ENCODE measurements at places on chromosomes 6 and 20.
A peak's percentile ranks its signal among the peaks of the same experiment; 100 is the strongest.

DNA sequence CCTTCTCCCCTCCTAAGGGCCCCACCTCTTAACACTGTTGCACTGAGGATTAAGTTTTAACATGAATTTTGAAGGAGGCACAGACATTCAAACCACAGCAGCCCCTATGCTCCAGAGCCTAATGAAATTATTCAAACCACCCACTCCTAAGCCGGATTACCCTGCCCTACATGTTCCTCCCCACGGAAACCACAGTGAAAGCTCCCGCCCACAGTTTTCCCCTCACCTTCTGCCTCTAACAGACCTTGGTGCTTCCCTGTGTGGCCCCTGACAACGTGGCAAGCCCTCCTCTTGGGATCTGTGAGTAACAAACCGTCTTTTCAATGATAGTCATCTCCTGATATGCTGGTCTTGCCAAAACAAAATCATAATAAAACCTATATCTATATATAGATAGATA is 74.8 kb downstream of the RIN2 start:
- no peak for DNase-seq

DNA sequence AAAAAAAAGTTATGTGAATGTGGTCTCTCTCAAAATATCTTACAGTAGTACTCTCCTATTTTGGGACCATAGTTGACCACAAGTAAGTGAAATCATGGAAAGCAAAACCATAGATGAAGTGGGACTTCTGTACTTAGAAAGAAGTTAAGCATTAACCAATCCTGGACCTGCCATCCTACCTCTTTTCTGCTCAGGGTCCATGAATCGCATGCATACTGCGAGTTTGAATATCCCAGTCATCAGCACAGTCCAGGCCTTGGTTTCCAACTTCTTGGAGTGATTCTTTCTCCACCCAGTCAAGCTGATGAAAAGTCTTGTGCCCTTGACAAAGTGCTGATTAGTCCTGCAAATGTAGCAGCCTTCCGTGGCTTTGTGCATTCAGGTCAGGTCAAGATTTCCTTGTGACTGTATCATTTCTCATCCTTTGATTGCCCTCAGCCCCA is 46.0 kb downstream of the RNF217 start:
- DNase-seq, result no peak

- DNase-seq, result no peak
These were observed 243.8 kb downstream of the LRFN2 start for GRCh38 chr6:40343318-40343876.

- no peak for DNase-seq
These were observed 40.2 kb downstream of the MRPL14 start for GRCh38 chr6:44086931-44087574.

DNA sequence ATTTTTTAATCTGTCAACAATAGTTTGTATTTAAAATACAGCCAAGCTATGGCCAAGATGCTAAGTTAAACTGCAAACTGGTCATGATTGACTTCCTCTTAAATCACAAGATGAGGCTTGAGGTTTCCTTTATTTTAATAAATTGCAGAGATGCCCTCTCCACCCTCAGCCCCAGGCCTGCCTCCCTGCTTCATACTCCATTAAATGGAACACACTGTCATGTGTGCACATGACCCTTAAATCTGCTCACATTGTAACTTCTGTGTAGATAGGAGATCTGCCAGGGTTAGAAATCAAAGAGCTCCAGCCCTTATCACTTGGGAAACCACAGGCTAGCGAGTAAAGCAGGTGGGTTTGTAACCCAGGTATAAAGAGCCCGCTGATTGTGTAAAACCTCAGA is 20.8 kb downstream of the DUSP22 start:
- DNase-seq, result no peak

DNA sequence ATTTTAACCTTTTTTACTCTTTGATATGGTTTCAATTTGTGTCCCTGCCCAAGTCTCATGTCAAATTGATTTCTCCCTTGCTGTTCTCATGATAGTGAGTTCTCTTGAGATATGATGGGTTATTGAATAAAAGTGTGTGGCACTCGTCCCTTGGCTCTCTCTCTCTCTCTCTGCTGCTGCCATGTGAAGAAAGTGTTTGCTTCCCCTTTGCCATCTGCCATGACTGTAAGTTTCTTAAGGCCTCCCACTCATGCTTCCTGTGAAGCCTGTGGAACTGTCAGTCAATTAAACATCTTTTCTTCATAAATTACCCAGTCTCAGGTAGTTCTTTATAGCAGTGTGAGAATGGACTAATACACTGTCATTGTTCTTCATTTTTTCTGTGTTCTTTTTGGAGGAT is 48.5 kb downstream of the LIN28B start:
- DNase-seq, result peak; percentile 31

GRCh38 chr20:55135923-55136322 is 660.5 kb downstream of the DOK5 start:
- no peak for DNase-seq

- DNase-seq, result no peak
These were observed 38.5 kb downstream of the TRAM2 start for GRCh38 chr6:52538252-52538900.

DNA sequence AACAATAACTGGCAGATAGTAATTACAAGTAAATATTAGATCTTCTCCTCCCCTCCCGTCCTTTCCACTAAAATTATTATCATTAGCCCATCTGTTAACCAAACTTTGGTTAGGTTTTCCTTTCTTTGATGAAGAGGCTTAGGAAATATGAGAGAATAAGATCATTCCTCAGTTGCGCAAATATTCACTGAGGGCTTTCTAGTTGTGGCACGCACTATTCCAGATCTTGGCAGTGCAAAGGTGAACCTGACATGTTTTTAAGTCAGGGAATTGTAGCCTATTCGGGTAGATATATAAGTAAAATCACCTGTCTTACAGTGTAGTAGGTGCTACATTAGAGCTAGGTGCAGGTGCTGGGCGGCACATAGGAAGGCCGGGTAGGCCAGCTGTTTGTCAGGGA is 31.1 kb downstream of the RNF217 start:
- no peak for DNase-seq

GRCh38 chr6:155011809-155012291 is 16.7 kb downstream of the TIAM2 start:
- DNase-seq, result no peak

- no peak for DNase-seq
These were observed at the start of gene BPI for GRCh38 chr20:38303908-38304379. Gene BPI (plus strand): TSS chr20:38304156. CDS start chr20:38304224, 68 bp downstream.

GRCh38 chr20:25230166-25230831 is 17.6 kb upstream of the PYGB start:
- DNase-seq, result no peak

DNA sequence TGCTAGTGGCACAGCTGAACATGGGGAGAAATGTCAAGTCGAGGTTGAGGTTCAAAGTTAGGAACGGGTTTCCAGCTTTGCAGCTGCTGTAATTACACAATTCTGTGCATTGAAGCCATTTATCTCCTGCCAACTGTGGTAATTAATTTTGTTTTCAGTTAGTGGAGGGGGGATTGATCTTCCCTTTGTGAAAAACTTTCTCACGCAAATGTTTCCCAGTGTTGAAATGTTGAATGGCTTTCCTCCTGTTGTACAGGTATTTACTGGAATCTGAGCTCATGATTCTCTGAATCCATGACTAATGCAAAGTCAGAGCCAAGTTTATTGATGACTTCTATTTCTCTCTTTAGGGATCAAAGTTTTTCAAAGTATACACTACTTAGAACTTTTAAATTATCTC is 198.4 kb upstream of the SLC35B3 start:
- DNase-seq, result no peak

DNA sequence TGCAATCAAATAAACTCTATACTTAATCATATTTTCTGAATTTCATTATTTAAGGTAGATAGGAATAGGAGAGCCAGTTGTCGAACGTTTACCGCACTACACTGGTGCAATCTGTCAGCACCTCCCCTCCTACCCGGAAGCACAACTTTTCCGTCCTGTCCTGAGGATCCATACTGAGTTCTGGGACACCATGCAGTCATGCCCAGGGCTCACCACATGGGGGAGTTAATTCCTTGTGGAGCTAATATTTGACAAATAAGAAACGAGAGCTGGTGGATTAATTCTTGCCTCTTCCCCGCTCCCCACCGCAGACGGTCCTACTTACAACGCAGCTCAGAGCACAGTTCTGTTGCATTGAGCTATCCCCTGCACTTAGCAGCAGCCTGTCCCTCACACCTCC is 107.7 kb upstream of the RALGAPA2 start:
- DNase-seq, result no peak

- no peak for DNase-seq
These were observed 121.0 kb upstream of the GGTLC1 start for GRCh38 chr20:24109537-24109936.

DNA sequence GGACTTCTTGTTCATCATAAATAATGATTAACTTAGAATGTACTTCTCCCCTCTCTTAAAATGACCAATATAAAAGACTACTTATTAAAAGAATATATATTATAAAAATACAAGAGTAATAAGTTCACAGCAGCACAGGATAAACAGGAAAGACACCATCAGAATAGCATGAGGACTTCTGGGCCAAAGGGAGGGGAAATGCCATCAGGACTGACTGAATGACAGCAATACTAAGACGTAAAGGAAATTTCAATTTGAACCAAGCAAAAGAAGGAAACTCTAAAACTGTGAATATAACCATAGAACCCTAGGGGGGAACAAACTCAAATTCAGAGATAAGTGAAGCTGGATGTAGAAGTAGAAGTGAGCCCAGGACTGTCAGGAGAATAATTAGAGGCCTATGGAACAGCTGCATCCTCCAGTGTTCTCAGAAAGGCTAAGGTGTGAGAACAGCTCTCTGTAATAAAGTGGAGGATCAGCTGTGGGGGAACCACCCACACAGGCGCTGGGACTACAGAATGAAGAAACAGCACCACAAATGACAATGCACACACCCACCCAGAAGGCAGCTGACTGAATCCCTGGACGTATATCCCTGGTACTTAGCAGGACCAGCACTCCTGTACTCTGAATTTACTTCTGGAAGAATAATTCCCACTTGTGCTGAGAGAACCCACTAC is 37.8 kb downstream of the ZHX3 start:
- peak; percentile 12 for DNase-seq

- no peak for DNase-seq
These were observed 237.2 kb downstream of the CDKAL1 start for GRCh38 chr6:20771409-20771808.

- peak; percentile 2 for DNase-seq
These were observed 28.7 kb downstream of the CFAP206 start for GRCh38 chr6:87436435-87436834.

- no peak for DNase-seq
These were observed 59.4 kb downstream of the PYGB start for GRCh38 chr20:25306991-25307903.

DNA sequence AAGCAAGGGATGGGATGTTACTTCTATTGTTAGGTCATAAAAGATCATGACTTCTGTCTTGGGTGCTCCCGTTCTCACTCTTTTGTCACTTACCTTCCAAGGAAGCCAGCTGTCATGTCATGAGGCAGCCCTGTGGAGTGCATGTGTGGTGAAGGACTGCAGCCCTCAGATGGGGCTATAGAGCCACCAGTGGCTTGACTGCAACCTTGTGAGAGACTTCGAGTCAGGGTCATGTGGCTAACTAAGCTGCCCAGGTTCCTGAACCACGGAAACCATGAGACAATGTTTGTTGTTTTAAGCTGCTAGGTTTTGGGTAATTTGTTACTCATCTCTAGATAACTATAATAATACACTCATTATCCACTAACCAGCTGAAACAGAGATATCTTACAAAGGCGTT is 477.1 kb downstream of the BTBD3 start:
- DNase-seq, result no peak

DNA sequence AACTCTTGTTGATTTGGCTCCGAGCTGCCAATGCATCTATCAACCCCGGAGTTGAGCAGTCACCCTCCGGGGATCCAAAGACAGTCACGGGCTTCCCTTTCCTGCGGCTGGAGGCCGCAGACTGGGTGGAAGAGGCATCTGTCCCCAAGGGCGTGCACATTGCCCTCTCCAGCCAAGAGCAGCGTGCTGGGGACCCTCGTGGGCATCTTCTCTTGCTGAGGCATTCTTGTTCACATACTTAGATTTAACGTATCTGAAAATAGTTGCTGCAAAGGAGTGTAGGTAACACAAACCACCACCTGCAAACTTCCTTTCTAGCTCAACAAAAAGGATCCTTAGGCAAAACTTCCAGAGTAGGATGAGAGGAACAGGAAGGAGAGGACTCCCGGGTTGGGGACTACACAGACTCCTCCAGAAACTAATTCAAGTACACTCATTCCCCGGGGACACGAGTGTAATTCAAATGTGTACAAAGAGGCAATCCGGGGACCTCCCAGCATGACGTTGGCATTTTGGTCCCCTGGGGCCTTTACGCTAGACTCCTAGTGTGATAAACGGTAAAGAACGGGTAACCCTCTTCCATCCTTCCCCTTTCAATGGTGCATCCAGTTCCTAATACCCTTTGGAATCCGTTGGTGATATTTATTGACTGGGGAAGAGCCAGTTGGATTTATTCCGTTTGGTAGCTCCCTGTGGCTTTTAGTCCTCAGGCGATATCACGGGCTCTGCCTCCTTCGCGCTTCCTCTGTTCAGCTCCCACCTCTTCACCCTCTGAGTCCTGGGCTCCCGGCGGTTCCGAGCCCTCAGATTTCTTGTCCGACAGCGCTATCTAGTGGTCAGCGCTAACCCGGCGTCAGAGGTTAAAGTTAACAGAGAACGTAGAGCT is 2.7 kb upstream of the COL12A1 start:
- peak; percentile 76 for DNase-seq

- DNase-seq, result no peak
These were observed 26.1 kb downstream of the C6orf52 start for GRCh38 chr6:10668126-10668917.

DNA sequence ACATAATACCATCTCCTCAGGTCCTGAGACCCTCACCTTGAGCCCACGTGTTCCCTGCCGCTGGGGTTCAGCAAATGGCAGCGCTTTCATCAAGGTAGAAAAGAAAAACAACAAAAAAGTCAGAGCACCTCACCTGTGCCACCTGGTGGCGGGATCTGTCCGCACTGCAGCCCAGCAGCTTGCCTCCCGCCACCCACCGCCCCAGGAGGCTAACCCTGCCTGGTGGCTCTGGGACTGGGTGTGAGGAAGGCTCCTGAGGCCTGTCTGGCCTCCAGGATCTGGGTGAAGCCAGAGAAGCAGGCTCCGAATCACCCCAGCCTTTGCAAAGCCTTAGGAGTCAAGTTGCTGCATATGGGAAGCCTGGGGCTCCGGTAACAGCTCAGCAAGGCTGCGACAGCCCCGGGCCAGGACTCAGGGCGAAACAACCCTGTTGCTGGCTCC is 270.8 kb downstream of the BMP7 start:
- no peak for DNase-seq

GRCh38 chr20:50229156-50229607 is 38.6 kb downstream of the CEBPB start:
- DNase-seq, result no peak

DNA sequence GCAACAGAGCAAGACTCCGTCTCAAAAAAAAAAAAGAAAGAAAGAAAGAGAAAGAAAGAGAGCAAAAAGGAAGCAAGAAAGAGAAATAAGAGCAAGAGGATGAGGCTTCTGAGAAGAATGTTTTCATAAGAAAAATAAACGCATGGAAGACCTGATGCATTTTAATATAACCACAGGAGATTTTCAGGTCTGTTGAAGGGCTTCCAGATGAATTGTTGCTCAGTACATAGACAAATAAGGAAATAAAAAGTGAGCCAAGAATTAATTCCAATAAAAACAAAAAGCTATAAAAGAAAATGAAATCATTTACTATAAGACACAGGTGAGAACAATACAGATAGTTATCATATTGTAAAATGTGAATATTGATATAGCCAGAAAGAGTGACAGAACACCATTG is 43.5 kb downstream of the PERP start:
- no peak for DNase-seq
